Activated naive CD4-positive, alpha-beta T cell treated with anti-CD3 and anti-CD28 coated beads for 36 hours (primary cell): ENCODE measurements at places on chromosomes 4 and X.

- no peaks in the 10 kb centered on the region for H3K36me3 ChIP-seq
- no peak overlapping the region for H3K4me3 ChIP-seq
- no peak for DNase-seq
- H3K27ac ChIP-seq = no peak overlapping the region
- H3K27me3 ChIP-seq = peaks cover 59% of the 10 kb centered on the region
Measured at GRCh38 chr4:168630445-168631187, 133.8 kb downstream of the PALLD start.

DNA sequence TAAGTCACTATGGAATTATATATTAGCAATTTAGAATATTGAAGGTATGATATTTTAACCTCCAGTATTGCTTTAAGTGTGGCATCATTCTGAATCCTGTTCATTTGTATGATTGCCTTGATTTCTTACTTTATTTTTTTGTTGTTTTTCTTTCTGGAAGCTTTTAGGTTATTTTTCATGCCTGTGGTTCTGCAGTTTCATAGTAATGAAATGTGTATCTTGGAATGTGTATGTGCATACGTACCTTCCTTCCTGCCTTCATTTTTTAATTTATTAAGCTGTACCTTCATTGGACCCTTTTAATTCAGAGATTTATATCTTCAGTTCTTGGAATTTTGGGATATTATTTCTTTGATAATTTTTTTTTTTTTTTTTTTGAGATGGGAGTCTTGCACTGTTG lies 22.1 kb downstream of the CPEB2 start:
- peaks cover 16% of the 10 kb centered on the region for H3K4me1 ChIP-seq
- H3K36me3 ChIP-seq = peaks cover 17% of the 10 kb centered on the region
- DNase-seq = no peak
- no peak overlapping the region for H3K4me3 ChIP-seq

DNA sequence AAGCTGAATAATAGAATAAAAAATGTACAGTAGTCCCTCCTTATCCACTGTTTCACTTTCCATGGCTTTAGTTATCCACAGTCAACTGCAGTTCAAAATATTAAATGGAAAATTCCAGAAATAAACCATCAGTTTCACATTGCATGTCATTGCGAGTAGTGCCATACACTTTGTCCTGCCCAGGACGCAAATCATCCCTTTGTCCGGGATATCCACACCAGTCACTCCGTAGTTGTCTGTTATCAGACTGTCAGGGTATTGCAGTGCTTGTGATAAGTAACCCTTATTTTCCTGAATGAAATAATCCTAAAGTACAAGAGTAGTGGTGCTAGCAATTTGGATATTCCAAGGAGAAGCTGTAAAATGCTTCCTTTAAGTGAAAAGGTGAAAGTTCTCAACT lies 271.3 kb downstream of the DKK2 start:
- no peaks in the 10 kb centered on the region for H3K4me1 ChIP-seq
- no peak overlapping the region for H3K4me3 ChIP-seq
- DNase-seq = no peak
- no peaks in the 10 kb centered on the region for H3K27me3 ChIP-seq
- H3K36me3 ChIP-seq = no peaks in the 10 kb centered on the region
- H3K27ac ChIP-seq = no peak overlapping the region

- H3K27ac ChIP-seq = no peak overlapping the region
- H3K27me3 ChIP-seq = no peaks in the 10 kb centered on the region
- no peak overlapping the region for H3K4me3 ChIP-seq
- H3K36me3 ChIP-seq = no peaks in the 10 kb centered on the region
- DNase-seq = no peak
- H3K4me1 ChIP-seq = no peaks in the 10 kb centered on the region
Measured at GRCh38 chr4:8281519-8282133, 12.1 kb downstream of the HTRA3 start.

DNA sequence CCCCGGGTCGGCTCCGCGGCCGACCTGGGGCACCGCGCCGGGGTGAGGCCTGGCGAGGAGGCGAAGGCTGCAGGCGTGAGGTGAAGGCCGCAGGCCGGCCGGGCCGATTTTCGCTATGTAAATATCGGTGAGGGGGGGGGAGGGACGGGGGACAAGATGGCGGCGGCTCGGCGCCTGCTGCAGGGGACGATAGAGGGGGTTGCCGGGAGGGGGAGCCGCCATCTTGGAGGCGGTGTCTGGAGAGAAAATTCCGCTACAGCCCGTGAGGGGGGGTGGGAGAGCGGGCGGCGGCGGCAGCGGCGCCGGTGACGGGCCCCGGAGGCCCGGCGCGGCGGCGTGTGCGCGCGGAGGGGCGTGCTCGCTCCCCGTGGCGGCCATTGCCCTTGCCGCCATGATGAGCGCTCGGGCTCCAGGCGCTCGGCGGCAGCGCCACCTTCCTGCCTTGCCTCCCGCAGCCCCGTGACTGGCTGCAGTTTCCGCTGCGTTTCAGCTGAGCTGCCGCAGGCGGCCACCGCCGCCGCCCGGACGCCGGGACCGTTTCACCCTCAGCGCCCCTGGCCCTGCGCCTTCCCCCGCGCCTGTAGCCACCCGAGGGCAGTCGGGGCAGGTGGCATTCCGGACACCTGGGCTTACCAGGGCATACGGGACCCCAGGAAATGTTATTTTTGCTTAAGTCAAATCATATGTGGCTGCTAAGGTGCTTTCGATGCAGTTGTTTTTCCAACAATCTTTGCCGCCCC lies 692 bp downstream of the ZFX start:
- peaks cover 56% of the 10 kb centered on the region for H3K4me1 ChIP-seq
- H3K4me3 ChIP-seq = peak overlapping the region; percentile 80
- H3K36me3 ChIP-seq = peaks cover 15% of the 10 kb centered on the region
- no peaks in the 10 kb centered on the region for H3K27me3 ChIP-seq
- DNase-seq = peak; percentile 89
- H3K27ac ChIP-seq = peak overlapping the region; percentile 89

GRCh38 chr4:185280608-185281007 lies 71.2 kb downstream of the SNX25 start:
- H3K36me3 ChIP-seq = peaks cover 5% of the 10 kb centered on the region
- no peak overlapping the region for H3K27ac ChIP-seq
- H3K4me1 ChIP-seq = peaks cover 4% of the 10 kb centered on the region

DNA sequence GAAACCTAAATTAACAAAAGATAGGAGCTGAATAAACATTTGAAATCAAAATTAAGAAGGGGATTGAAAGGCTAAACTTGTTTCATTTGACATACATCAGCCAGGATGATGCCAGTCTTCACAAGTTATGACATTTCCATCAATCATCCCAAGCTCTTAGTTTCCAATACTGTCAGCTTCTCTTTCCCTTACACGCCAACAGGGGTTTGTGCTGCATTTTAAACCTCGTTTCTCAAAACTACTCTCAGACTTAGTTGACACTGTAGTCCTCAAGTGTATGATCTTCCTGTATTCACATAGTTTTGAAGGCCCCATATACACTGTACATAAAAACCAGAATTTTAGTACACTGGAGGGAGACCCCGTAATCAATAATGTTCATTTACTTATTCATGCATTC lies 840 bp upstream of the P2RY10 start:
- peaks cover 27% of the 10 kb centered on the region for H3K36me3 ChIP-seq
- H3K27ac ChIP-seq = peak overlapping the region; percentile 98
- H3K4me3 ChIP-seq = peak overlapping the region; percentile 94
- peaks cover 47% of the 10 kb centered on the region for H3K4me1 ChIP-seq
- no peaks in the 10 kb centered on the region for H3K27me3 ChIP-seq

GRCh38 chr4:6473264-6474052 lies 1.0 kb upstream of the PPP2R2C start:
- peaks cover 7% of the 10 kb centered on the region for H3K4me1 ChIP-seq
- no peak overlapping the region for H3K4me3 ChIP-seq
- DNase-seq = no peak
- H3K27me3 ChIP-seq = peaks cover 49% of the 10 kb centered on the region
- no peaks in the 10 kb centered on the region for H3K36me3 ChIP-seq

DNA sequence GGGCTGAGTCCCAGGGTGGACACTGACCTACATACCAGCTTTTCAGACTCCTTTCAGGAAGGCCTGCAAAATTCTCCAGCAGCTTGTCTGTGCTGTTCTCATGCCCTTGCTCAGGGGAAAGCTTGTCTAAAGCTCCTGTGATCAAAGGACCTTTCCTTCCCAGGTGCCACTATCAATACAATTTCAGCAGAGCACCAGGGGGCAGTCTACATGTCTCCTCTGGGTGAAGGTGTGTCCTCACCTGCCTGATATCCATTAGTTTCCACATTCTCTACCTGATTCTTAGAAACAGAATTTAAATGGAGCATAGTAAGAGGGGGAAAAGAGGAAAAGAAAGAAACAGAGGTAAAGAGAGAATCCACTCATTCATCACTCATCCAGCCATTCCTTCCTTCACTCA lies 114.2 kb downstream of the PPARGC1A start:
- no peak overlapping the region for H3K4me3 ChIP-seq
- no peaks in the 10 kb centered on the region for H3K4me1 ChIP-seq
- H3K27ac ChIP-seq = no peak overlapping the region
- peak; percentile 4 for DNase-seq
- no peaks in the 10 kb centered on the region for H3K36me3 ChIP-seq

- H3K4me1 ChIP-seq = no peaks in the 10 kb centered on the region
- H3K27me3 ChIP-seq = peaks cover 4% of the 10 kb centered on the region
- H3K36me3 ChIP-seq = no peaks in the 10 kb centered on the region
- no peak overlapping the region for H3K4me3 ChIP-seq
- no peak for DNase-seq
Measured at GRCh38 chr4:1786544-1787362, 6.3 kb upstream of the FGFR3 start.

- H3K4me3 ChIP-seq = no peak overlapping the region
- H3K36me3 ChIP-seq = no peaks in the 10 kb centered on the region
- no peak for DNase-seq
- no peak overlapping the region for H3K27ac ChIP-seq
Measured at GRCh38 chrX:112941209-112941837, 100.7 kb upstream of the AMOT start.

GRCh38 chr4:38373375-38373774 lies 290.6 kb upstream of the KLF3 start:
- H3K36me3 ChIP-seq = no peaks in the 10 kb centered on the region
- no peak overlapping the region for H3K27ac ChIP-seq
- no peak for DNase-seq
- no peaks in the 10 kb centered on the region for H3K27me3 ChIP-seq
- H3K4me3 ChIP-seq = no peak overlapping the region
- H3K4me1 ChIP-seq = peaks cover 29% of the 10 kb centered on the region

GRCh38 chrX:107674480-107675364 lies 46.4 kb downstream of the PRPS1 start:
- peaks cover 63% of the 10 kb centered on the region for H3K4me1 ChIP-seq
- peak overlapping the region; percentile 74 for H3K27ac ChIP-seq
- peak; percentile 47 for DNase-seq
- peak overlapping the region; percentile 88 for H3K4me3 ChIP-seq
- no peaks in the 10 kb centered on the region for H3K27me3 ChIP-seq

- DNase-seq = no peak
- no peaks in the 10 kb centered on the region for H3K27me3 ChIP-seq
- no peaks in the 10 kb centered on the region for H3K36me3 ChIP-seq
- H3K4me1 ChIP-seq = no peaks in the 10 kb centered on the region
- H3K4me3 ChIP-seq = no peak overlapping the region
- no peak overlapping the region for H3K27ac ChIP-seq
Measured at GRCh38 chr4:7170012-7170411, 22.3 kb upstream of the SORCS2 start.

- H3K27ac ChIP-seq = no peak overlapping the region
- no peaks in the 10 kb centered on the region for H3K4me1 ChIP-seq
- H3K27me3 ChIP-seq = no peaks in the 10 kb centered on the region
- H3K4me3 ChIP-seq = no peak overlapping the region
- no peaks in the 10 kb centered on the region for H3K36me3 ChIP-seq
Measured at GRCh38 chrX:114924856-114925255, 92.6 kb downstream of the IL13RA2 start.

GRCh38 chr4:54954656-54955388 lies 170.6 kb downstream of the KDR start:
- no peak overlapping the region for H3K27ac ChIP-seq
- DNase-seq = no peak

- H3K4me3 ChIP-seq = no peak overlapping the region
- H3K27me3 ChIP-seq = no peaks in the 10 kb centered on the region
- no peaks in the 10 kb centered on the region for H3K36me3 ChIP-seq
- no peak overlapping the region for H3K27ac ChIP-seq
Measured at GRCh38 chr4:73673286-73673685, 53.0 kb upstream of the RASSF6 start.
